ENCODE measurements at places on chromosomes 7 and 10.

GRCh38 chr7:20798081-20798693 lies 11.5 kb upstream of the SP8 start:
- no peak for DNase-seq

DNA sequence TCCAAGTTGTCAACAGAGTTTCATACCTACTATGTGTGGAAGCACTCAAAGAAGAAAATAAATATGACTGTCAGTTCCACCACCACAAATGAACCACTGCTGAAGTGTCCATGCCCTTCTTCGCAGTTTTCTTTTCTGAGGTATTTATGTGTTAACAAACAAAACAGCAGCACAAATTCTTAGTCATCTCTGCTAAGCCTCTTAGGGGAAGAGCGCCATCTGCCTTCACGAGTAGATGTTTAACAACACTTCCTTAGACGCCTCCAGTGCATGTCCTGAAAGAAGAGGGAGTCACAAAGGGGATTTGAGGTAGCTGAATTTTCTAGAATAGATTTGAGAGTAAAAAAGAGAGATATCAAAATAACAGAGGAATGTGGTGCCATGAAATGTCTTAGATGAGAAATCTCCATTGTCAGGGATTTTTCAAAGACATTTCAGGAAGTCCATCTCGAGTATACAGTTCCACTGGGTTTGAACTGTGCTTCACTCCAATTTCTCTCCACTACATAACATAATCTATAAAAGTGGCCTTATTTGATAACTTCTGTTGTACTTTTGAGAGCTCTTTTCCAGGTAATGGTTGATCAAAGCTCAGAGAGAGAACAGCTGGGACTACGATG lies 775.3 kb upstream of the POM121L12 start:
- no peak for DNase-seq

GRCh38 chr7:31382722-31383121 lies 42.2 kb upstream of the NEUROD6 start:
- DNase-seq: no peak

- no peak for DNase-seq
Observed at GRCh38 chr7:128783143-128783861, 7.7 kb upstream of the OPN1SW start.

- no peak for DNase-seq
Observed at GRCh38 chr7:91311839-91312238, 47.6 kb downstream of the FZD1 start.

- DNase-seq: no peak
Observed at GRCh38 chr10:29948881-29949355, 110.5 kb downstream of the JCAD start.

DNA sequence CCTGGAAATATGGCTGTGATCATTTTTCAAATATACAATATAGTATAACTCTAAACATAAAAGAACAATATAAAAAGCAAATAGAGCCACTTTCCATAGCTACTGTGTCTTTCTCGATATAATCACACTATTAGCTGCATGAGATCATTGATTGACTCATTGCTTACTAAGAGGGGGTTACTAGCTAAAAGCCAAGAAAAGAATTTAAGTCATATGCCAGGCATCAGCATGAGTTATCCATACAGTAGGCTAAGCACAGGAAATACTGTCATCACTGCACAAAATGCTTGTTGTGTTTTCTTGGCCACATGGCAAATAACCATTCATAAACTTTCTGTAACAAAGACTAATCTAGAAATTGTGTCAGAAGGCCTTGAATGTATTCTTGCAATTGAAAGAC lies 18.8 kb upstream of the ABCB5 start:
- no peak for DNase-seq

DNA sequence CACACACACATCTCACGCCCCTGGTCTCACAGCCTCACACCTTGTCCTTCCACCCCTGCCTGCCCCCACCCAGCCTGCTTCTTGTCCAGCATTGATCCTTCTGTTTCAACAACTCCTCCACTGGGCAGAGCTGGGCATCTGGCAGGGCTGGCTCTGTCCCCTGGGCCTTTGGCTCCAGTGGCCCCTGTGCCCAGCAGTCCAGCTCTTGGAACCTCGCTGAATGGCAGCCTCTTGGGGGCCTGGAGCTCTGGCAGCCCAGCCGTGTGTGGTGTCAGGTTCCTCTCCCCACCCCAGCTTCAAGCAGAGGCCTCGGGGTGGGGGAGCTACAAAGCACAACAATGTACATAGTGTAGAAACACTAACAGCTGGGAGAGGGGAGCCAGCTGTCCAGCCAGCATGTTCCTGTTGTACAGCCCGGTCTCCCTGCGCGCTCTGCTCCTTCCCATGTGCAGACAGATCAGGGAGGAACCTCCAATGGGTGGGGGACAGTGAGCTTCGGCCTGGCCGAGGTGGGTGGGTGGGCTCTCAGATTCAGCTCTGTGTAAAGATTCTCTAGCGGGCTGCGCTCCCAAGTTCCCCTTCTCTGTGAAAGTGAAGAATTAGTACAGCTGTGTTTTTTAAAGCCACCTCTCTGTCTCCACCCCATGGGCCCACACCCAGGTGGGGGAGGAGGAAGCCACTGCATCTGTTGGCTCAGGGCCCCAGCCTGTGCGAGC lies 19.4 kb downstream of the ZMIZ2 start:
- peak; percentile 61 for DNase-seq

DNA sequence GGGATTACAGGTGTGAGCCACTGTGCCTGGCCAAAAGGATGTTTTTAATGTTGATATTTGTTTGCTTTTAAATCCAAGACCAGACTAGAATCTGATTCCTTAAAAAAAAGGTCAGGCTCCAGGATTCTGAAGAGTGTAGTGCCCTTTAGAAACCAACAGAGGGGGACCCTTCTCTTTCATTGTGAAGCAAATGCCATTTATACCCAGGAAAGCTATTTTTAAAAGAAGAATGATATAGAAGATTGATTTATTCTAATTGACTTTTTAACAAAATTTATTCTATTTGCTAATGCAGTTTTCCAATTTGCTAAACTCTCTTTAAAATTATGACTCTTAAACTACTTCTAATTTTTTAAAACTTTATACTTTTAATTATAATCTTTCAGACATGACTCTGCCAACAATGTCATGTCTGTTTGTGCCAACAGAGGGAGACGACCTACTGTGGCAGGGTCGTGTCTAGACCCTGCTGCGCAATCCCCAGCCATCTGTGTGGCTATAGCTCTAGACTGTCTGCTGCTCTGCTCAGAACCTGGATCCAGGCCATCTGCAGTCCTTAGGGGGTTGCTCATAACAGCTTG lies 201.0 kb upstream of the IMMP2L start:
- no peak for DNase-seq

- DNase-seq: no peak
Observed at GRCh38 chr7:7867846-7868571, 100.6 kb upstream of the GLCCI1 start.

DNA sequence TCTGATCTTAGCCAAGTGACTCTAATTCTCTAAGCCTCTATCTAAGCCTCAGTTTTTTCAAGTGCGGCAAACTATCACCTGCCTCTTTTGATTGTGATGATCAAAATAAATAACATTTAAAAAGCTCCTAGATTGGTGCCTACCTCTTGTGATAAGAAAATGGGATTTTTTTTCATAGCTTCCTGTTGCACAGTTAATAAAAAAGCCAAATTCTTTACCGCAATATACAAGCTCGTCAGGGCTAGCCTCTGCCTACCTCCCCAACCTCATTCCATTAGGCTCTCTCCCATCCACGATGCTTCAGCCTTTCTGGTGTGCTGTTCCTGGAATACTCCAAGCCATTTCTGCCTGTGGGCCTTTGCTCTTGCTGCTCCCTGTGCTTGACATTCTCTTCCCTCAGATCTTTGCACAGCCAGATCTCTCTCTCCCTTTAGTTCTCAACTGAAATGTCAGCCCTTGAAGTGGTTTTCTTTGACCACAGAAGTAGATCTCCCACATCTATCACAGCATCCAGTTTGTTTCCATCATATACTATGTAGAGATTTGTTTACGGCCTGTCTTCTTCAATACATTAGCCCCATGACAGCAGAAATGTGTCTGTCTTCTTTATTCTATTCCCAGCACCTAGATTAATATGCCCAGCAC lies 48.8 kb downstream of the SFR1 start:
- peak; percentile 21 for DNase-seq

DNA sequence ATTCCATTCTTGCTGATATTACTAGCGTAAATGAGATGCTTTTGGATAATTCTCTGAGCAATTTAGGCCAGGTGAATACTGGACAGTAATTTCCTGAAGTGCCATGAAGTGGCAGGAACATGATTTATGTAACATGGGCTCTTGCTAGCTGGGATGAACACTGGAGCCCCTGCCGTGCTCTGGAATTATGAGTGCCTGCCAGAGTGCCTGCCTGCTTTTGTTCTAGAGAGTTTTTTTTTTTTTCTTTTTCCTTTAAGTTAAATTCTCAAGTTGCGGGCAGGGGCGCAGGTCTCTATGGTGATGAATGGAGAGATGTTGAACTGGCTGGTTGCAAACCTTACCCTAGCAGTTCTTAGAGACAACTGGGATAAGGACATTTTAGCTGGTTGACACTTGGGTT lies 165.9 kb downstream of the AUTS2 start:
- DNase-seq: no peak

DNA sequence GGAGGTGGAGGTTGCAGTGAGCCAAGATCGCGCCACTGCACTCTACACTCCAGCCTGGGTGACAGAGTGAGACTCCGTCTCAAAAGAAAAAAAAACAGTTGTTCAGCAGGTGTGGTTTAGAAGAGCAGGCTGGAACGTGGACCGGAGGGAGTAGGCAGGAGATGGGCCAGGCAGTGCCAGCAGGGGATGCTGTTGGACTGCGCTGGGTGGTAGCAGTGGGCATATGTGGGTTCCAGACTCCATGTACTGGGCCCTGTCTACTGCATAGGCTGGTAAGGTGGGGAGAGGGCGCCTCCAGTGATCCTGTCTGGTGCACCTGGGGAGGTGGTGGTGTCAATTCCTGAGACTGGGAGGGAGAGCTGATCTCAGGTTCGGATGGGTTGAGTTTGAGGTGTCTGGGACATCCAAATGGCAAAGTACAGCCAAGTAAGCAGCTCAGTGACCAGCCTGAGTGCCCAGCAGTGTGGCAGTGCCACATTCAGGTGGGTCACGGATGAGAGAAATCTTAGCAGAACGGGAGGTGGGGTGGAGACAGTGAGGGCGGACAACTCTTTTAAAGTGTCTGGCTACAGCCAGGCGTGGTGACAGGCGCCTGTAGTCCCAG lies 25.9 kb downstream of the SFXN4 start:
- DNase-seq: peak; percentile 75

GRCh38 chr7:70056363-70056762 lies 458.1 kb downstream of the AUTS2 start:
- DNase-seq: no peak

- peak; percentile 67 for DNase-seq
Observed at GRCh38 chr10:3811291-3811870, 26.4 kb upstream of the KLF6 start.

DNA sequence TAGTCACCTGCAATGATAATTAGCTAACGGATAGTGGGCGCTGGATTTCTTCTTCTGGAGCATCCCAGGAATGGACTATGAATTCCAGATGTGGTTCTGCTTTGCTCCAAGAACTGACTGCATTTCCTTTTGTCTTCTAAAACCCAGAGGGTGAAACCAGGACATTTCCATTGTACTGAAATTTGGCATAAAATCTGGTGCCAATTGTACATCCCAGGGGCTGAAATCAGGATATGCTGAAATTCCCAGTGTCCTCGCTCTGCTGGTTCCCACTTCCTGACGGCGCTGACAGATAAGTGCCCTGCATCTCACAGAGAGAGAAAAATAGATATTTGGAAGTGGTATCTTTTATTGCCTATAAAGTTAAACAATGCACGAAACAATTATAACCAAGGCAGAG lies 31.9 kb downstream of the RBM20 start:
- no peak for DNase-seq

DNA sequence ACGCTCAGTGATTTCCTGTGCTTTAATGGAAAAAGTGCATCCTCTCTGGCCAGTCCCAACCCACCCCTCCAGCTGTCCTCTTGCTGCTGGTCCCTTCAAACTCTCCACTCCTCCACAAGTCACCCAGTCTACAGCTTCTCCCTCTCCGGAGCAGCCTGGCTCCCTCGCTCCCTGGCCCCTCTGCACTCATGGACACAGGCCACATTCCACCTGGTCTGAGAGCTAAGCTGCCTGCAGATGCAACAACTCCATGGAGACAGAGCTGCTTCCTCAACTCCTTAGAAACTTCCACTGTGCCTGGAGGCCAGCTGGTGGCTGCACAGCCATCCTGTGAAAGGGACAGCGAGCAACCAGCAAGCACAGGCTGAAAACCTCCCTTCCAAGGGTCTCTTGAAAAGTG lies 88.0 kb downstream of the GPR26 start:
- DNase-seq: no peak

GRCh38 chr7:120709972-120710320 lies 148.0 kb downstream of the TSPAN12 start:
- no peak for DNase-seq

- DNase-seq: no peak
Observed at GRCh38 chr10:95819620-95820329, 63.8 kb downstream of the ENTPD1 start.

- DNase-seq: no peak
Observed at GRCh38 chr10:20065814-20066213, 249.6 kb downstream of the PLXDC2 start.

GRCh38 chr10:4541292-4541691 lies 284.7 kb upstream of the AKR1E2 start:
- DNase-seq: no peak

GRCh38 chr7:157096286-157097055 lies 42.3 kb upstream of the UBE3C start:
- no peak for DNase-seq

DNA sequence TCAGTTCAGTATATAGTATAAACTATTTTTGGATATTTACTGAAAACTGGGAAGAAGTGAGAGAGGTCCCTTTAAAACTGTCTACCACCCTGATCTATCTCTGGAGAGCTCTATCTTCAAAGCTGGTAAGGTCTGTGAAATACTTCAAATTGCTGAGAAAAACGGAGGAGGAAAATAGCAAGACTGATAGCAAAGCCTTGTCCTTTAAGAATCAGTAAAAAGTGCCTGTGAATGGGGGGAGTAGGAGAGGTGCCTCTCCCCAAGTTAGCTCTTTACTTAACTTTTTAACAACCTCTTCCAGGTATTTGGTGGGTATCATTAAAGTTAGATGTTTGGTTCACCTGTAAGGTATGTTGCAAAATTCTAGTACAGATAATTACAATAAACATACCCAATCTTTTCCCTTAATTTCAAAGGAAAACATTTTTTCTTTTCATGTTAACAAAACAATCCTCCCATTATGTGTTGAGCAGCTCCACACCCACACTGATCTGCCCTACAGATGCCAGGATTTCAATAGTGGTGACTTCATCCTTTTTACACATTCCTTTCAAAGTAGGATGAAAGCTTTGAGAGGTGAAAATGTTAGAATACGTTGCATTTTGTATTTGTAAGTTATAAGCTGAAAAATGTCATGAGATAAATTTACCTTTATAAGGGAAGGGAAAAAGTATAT lies 149.2 kb downstream of the CRPPA start:
- no peak for DNase-seq

GRCh38 chr10:112374724-112375541 lies 1.0 kb downstream of the ACSL5 start:
- peak; percentile 45 for DNase-seq

- DNase-seq: no peak
Observed at GRCh38 chr7:150345012-150345411, 3.6 kb upstream of the RARRES2 start.

- DNase-seq: no peak
Observed at GRCh38 chr7:157979636-157980340, 607.8 kb downstream of the PTPRN2 start.

Data from activated naive CD4-positive, alpha-beta T cell treated with anti-CD3 and anti-CD28 coated beads, Interleukin-2, amount 10 ng/mL, durations not matched to agents 7 days and 5 days (primary cell).